ENCODE measurements at places on chromosomes 16 and 17.
A peak's percentile ranks its signal among the peaks of the same experiment; 100 is the strongest.

DNA sequence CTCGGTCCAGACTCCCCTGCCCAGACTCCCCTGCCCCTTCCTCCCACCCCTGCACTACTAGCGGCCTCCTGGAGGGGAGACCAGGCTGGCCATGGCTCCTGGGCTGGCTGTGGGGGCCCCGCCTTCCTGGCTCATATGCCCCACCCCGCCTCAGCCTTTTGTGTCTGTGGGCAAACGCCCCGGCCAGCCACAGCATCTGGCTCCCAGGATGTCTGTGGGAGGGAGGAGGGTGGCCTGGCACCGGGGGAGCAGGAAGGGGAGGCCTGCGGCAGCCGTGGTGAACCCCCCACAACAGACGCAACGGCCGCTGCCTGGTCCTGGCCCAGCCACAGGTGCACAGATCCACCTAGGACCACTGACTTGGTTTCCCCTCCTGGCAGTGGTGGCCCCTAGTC lies 32.9 kb downstream of the BAHCC1 start:
- DNase-seq, result peak; percentile 56

GRCh38 chr17:76135810-76136188 lies 5.2 kb downstream of the FOXJ1 start:
- DNase-seq, result no peak

- DNase-seq, result no peak
Observed at GRCh38 chr17:44558334-44558709, 1.0 kb downstream of the FZD2 start.

- no peak for DNase-seq
Observed at GRCh38 chr16:85192238-85193114, 80.2 kb upstream of the CIBAR2 start.

- DNase-seq, result no peak
Observed at GRCh38 chr16:58040945-58041627, 15.5 kb downstream of the MMP15 start.

GRCh38 chr16:12332167-12332952 lies 355.8 kb downstream of the SNX29 start:
- DNase-seq, result no peak

DNA sequence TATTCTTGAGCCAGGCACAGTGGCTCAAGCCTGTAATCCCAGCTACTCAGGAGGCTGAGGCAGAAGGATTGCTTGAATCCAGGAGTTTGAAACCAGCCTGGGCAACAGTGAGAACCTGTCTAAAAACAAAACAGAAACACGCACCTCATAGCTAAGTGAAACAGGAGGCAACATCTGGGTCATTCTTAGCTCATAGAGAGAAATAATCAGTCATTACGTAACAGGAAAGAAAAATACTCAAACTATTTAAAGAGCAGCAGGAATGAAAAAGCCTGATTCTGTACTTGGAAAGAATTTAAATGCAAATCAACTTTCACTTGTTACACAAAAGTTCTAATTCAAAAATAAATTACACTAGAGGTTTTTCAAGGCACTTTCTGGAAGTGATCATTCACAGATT lies 17.2 kb downstream of the CHCT1 start:
- peak; percentile 38 for DNase-seq

DNA sequence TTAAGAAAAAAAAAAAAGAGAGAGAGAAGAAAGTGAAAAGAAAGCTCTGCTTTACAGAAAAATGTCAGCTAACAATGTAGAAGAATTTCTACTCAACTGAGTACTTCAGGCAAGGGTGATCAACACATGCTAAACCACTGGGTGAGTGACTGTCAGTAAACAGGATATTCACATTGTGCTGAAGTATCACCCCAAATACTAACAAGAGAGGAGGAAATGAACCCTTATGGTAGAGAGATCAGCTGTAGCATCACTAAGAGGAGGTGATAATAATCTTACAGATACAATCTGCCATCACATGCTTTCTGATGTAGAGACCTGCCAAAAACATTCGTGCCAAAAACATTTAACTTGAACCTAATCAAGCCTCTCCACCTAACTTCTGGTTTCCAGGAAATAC lies 30.7 kb upstream of the ICAM2 start:
- no peak for DNase-seq

DNA sequence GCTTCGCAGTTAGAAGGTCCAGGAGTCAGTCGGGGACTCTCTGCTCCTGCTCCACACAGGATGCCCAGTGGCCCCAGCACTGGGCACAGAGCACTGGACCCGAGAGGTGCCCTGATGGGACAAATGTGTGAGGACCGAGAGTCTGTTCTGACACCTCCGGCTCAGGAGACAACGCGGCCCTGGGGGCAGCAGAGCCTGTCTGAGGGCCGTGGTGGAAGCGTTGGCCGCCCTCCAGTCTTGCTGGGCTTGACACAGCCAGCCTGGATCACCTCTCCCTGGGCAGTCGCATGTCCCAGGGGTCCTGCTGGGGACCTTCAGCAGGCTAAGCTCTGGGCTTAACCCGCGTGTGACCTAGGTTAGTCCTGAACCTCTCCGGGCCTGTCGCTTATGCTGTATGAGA lies 23.1 kb downstream of the LGALS9 start:
- no peak for DNase-seq

- no peak for DNase-seq
Observed at GRCh38 chr17:74239172-74239571, 25.8 kb downstream of the TTYH2 start.

GRCh38 chr17:1169221-1169928 lies 10.4 kb downstream of the ABR start:
- DNase-seq, result no peak

DNA sequence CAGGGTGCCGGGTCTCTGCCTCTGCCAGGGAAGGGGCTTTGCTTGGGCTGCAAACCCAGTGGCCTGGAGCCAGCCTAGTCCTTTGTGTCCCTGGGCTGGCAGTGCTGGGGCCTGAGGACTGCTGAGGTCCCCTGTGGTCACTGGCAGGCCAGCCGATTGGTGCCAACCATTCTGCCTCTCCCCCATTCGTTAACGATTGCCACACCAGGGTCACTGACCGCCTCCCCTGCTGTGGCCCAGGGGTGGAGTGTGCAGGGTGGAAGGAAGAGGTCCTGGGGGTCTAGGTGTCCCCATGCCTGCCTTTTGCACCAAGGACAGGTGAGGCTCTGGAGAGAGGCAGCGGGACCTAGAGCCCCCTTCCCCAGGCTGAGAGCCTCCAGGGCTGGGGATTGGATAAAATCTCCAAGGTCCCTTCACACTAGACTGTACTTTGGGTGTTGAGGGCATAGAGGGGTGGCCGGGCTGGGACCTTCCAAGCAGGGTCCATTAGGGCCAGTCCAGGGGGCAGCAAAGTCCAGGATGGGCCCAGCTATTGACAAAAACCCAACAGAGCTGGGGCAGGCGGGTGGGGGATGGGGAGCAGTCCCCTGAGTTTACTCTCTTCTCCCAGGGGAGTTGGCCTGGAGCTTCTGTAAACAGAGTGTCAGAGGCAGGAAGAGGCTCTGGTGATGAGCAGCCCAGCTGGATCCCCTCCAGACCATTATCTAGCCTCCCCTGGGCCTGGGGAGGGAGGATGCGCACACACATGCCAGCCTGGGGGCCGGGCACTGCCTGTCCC lies 1.1 kb downstream of the VASN start:
- DNase-seq, result peak; percentile 47

DNA sequence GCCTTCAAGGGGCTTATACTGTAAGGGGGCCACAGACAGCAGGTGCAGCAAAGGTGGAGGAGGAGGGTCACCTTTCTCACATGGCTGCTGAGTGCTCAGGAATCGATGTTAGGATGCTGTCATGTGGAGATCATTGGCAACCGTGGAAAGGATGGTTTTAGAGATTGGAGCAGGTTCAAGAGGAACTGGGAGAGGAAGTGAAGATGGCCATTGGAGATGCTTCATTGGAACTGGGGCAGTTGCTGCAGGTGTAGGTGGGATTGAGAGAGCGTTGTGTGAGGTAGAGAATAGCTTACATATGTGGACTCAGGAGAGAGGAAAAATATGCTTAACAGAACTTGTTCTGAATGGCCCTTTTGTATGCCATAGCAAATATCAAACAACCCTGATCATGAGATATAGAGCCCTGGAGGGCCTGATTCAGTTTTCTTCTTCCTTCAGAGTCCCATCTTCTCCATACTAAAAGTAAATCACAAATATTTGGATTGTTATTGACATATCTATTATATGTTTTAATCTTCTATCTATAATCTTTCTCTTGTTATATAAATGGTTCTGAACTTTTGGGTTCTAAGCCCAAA lies 40.8 kb downstream of the LDHD start:
- no peak for DNase-seq

DNA sequence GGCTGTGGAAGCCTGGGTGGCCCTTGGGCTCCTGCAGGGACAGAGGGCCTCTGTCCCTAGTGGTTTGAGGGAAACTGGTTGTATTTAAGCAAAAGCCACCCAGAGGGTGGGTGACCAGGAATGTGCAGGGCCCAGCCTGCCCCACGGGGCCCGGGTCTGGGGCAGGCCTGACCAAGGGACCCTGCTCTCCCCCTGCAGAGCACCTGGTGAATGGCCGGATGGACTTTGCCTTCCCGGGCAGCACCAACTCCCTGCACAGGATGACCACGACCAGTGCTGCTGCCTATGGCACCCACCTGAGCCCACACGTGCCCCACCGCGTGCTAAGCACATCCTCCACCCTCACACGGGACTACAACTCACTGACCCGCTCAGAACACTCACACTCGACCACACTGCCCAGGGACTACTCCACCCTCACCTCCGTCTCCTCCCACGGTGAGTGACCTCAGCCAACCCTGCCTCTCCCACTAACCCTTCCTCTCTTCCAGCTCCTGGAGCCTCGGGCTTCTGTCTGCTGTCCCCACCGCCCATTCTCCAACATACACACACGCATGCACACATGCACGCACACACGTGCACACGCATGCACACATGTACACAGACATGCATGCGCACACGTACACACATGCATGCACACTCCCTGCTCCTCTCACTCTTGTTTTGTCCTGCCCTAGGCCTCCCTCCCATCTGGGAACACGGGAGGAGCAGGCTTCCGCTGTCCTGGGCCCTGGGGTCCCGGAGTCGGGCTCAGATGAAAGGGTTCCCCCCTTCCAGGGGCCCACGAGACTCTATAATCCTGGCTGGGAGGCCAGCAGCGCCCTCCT lies 10.4 kb downstream of the GALK1 start:
- DNase-seq, result no peak

DNA sequence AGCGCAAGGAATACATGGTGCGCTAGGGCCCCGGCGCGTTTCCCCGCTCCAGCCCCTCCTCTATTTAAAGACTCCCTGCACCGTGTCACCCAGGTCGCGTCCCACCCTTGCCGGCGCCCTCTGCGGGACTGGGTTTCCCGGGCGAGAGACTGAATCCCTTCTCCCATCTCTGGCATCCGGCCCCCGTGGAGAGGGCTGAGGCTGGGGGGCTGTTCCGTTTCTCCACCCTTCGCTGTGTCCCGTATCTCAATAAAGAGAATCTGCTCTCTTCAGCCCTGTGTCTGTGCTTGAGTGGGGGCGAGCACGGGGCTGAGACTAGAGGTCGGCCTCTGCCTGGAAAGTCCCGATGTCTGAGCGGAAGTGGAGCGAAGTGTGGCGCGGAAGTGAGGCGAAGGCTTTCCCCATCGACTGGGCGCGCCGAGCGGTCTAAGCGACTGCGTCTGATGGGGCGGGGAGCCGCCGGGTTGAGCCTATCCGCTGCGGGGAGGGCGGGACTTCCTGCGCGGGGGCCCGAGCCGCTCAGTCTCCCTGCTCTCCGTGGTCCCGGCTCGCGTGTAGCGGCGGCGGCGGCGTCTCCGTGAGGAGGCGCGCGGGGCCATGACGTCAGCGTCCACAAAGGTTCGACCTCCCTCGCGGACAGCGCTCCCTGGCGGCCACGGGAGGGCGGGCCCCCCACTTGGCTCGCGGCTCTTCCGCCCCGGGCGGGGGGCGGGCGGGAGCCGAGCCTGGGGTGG lies 2.0 kb downstream of the RNASEK start:
- peak; percentile 96 for DNase-seq

DNA sequence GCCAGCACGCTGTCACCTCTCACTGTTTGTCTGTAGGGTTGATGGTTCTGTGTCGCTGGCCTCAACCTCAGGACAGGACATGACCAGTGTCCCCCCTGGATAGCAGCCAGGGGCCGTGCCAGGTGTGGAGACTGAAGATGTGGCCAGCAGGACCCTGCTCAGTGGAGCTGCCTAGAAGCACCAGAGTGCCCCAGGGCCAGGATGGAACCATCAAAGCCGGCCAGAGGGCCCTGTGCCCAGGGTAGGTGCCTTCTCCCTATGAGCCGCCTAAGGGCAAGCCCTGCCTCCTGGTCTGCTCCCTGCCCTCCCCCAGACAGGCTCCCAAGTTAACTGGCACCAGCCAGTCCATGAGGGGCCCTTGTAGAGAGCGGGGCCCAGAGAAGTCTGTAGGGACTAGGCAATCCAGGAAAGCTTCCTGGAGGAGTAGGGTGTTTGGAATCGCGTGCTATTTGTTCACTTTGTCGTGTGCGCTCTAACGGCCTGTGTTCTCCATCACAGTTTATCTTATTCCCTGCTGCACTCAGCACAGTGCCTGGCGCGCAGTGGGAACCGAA lies 546 bp upstream of the NDUFB10 start:
- DNase-seq, result no peak

DNA sequence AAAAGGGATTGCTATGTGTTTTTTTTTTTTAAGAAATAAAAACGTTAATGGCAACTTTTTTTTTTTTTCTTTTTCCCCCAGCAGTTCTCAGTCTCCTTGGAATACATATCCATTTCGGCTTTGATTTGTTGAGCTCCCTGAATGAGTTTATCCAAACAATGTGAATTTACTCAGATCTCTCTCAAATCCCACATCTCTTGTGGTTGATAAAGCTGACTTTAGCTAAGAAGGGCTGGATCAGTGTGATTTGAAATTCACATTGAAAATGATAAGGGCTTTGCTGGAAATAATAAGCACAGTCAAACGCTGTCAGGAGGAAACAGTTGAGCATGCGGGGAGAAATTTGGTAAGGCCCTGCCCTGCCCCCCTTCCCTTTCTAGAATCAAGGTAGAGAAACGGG lies 74.1 kb upstream of the IRX3 start:
- no peak for DNase-seq

- DNase-seq, result no peak
Observed at GRCh38 chr16:57601801-57602478, 26.5 kb upstream of the ADGRG1 start.

DNA sequence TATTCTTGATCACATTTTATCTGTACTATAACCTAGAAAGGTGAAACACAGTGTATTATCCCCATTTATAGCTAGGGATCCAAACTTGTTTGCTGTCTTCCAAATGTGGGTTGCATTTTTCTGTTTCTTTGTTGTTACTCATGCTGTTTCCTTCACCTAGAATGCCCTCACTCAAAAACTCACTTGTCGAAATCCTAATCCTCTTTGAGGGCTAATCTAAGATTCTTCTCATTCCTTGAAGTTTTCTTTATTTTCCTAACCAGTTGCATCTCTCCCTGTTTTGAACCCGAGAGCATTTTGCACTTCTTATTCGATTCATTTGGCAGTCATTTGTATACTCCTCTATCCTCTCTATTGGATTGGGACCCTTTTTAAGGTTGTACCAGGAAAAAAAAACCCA lies 9.6 kb downstream of the CALCOCO2 start:
- DNase-seq, result no peak

Data from AG20443 (cell line).